ENCODE measurements at places on chromosomes 2 and 18.

DNA sequence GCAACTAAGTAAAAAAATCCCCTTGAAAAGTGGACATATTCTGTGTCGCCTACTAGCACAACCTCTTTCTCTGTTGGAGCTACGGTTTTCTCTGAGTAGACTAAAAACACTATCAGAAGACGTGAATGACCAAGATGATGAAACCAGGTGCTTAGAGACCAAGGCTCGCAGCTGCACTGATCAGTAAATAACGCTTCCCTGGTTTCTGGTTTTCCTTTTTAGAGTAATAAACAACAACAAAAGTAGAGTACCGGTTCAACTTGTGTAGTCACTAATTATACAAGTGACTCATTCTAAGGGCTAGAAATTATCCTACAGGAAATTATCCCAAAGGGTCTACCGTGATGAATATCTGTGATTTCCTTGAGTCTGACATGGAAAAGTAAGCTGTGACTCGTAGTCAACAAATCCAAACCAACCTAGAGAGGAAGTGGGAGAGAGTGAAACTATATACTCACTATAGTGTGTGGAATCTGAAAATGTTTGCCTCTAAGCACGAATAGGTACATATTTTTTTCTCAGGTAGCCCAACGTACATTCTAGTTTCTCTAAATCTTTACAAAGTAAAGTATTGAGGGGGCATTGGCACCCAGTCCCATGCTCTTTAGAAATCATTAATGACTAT lies 17.8 kb downstream of the RASGRP3 start:
- no peak for DNase-seq

- DNase-seq: no peak
Observed at GRCh38 chr2:2839393-2839781, 508.3 kb upstream of the MYT1L start.

DNA sequence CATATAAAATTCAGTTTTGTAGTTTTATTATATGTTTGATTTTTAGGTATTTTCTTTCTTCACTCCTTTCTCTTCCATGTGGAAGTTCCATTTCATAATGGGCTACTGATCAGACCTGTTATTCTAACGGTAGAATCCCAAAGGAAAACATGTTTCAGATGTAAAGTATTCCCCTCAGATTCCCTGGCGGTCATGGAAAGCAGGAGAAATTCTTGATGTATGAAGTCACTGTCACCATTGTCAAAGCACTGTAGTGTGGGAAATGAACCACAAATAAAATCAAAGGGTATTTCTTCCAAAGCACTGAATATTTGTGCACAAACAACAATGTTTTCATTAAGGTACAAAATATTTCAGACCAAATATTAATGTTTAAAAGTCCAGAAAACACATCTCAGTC lies 237.3 kb upstream of the KLHL14 start:
- DNase-seq: no peak

- no peak for DNase-seq
Observed at GRCh38 chr2:218318241-218318640, 25.9 kb upstream of the TMBIM1 start.

DNA sequence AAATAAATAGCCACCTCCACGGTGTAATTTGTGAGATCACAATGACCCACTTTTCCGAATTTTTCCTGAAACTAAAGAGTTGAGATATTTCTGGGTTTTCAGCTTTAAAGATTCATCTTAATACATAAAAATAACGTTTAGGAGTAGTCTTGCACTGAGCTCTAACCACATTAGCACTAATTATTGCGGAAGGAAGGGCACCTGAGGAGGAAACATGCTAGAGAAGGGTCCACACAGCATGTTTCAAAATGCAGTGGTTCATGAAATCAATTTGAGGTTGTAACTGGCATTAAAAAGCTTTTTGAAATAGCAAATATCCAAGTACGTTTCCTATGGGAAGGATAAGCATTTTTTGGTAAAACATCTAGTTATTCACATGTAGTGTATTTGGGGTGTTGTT lies 8.4 kb downstream of the INPP4A start:
- DNase-seq: no peak

Data from D721Med (cell line).